ENCODE measurements at places on chromosomes 7 and 10.

GRCh38 chr7:122262246-122262645, 42.3 kb downstream of the FEZF1 start:
- DNase-seq, result no peak

DNA sequence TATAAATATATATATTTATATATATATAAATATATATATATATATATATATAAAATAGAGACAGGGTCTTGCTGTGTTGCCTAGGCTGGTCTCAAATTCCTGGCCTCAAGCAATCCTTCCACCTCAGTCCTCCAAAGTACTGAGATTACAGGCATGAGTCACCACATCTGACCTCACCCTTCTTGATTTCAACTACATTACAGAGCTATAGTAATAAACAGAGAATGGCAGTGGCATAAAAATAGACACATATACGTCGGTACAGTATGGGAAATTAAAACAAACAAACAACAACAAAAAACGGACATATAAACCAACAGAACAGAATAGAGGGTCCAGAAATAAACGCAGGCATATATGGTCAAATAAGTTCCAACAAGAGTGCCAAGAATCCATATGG, 77.6 kb upstream of the PPP1R3A start:
- no peak for DNase-seq

GRCh38 chr10:71263376-71263775, 51.0 kb downstream of the UNC5B start:
- DNase-seq, result no peak

DNA sequence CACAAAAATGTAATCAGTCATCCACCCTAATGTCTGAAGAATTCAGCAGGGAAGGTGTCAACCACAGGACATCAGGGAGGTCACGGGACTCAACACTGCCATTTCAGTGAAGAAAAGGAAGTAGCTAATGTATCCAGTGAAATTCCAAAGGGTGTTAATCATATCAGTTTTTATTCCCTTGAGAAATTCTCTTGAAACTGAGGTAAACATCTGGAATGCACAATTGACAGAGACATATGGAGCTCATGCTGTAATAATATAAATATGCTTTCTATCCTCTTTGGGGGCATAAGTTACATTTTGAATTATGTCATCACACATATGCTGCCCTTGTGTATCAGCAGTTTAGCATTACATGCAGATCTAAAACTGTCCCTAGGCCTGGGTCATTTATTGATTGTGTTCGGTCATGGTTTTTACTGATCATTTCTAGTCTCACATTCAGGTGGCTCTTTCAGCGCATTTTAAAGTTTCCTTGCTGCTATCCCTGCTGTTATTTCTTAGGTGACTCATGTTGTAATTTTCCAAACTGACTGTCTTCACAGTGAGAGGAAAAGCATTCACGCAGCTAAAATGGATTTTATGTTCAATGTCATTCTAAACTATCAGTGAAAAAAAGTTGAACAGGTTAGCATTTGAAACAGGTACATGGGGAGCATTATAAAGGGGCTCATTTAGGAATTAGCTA, 273.9 kb downstream of the TSPAN12 start:
- DNase-seq, result no peak

DNA sequence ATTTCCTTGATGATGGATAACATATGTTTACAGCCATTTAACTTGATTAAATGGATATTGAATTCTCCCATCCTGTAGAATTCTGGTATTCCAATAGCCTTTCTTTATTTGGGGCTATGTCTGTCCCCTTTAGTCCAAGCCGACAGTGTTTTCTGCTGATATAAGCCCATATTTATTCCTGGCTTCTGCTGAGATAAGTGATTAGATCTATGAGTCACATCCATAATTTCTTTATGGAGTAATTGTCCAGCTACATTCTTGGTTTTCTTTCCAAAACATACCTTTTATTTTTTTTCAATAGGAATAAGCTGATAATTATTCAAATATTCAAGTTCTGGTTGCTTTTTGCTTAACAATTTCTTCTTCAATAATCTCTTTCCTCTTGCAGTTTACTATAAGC, 106.7 kb downstream of the NRG3 start:
- DNase-seq, result no peak

- peak; percentile 57 for DNase-seq
Observed at GRCh38 chr10:24617771-24618396, 105.8 kb downstream of the ARHGAP21 start.

DNA sequence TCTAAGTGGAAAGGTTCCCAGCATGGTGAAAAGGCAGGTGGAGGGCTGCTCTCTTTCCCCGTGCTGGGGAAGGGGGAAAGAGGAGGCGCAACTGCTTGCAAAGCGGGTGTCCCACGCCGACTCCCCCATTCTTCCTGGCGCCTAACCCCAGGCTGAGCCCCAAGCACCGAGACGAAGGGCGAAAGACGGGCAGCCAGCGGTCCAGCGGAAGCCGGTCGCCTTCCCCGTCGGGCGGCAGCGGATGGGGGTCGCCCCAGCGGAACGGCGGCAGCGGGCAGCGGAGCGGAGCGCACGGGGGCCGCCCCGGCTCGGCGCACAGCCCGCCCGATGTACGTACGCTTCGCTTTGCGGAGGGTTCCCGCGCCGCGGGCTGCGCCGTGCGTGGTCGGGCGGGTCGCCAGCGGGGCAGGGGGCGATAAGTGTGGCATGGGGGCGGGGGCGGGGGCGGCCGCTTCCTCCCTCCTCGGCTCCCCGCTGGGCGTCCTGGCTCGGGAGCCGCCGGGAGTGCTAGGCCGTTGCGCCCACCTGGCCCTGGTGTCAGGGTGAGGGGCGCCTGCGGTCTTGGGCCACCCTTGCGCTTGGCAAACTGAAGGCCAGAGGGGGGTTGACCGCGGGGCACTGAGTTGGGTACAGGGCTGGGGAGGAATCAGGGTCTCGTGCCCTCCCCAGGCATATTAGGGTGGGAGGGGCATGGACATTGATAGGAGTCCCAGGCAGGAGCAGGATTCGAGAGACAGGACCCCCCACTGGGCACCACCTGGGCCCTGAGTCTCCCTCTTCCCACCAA, 35.2 kb upstream of the HSPB1 start:
- DNase-seq, result peak; percentile 21

GRCh38 chr7:80699045-80699638, 60.7 kb downstream of the CD36 start:
- no peak for DNase-seq

- no peak for DNase-seq
Observed at GRCh38 chr7:601036-601594, 81.5 kb upstream of the PDGFA start.

- DNase-seq, result no peak
Observed at GRCh38 chr10:11255796-11256444, 238.2 kb downstream of the CELF2 start.

DNA sequence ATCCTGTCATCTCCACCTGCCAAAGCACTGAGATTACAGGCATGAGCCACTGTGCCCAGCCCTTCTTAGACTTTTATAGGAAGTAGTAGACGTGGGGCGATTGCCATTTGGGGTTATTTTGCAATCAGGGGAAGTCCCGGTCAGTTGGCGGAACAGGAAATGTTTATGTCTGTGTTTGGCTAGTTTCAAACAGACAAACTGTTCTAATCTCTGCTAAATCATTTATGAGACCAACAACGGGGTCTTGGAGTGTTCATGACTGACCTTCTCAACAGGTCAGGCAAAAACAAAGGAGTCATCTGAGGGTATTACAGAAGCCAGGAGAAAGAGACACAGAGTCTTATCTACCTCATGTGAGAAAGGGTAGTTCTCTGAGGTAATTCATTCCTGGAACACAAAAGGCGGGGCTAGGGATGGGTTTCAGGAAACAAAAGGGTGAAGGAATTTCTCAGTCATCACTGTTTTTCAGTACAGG, 6.6 kb upstream of the TPK1 start:
- peak; percentile 69 for DNase-seq

- DNase-seq, result no peak
Observed at GRCh38 chr7:152011860-152012259, 13.6 kb upstream of the GALNT11 start.

DNA sequence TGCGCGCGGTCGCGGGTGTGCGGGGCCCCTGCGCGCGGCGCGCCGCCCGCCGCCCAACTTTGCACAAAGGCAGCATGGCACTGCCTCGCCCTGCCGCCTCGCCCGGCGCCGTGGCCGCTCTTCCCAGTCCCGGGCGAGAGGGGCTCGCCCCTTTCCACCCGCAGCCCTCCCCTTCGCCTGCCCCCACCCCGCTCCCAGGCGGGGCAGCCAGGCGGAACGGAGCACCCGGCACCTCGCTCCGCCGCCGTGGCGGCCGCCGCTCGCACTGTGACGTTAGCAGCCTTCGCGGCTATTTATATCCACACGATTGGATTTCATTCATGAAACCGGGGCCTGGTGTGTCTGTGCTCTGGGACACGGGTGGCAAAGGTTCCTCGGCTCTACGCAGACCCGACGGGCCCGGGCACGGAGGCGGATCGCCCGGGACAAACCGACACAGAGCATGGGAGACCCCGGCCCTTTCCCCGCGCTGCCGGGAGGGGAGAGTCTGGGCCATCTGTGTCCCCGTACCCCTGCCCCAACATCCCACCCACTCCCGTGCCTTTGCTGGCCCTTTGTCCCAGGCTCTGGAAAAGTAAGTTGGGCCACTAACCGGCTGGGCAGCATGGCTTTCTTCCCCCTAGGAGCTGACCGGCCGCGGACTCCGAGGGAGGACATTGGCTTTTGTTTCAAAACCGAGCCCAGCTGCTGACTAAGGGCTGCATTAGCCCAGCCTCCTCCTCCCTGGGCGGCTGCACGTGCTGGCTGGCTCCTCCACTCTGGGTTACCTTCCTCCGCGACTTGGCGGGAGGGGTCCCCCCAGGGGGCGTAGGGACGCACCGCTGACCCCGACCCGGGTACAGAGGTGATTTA, at the start of gene RHOBTB1:
Gene RHOBTB1, minus strand, starts transcription at position 128 of the 852 bp plus-strand sequence. CDS start 32,643 bp downstream, outside the sequence.
- DNase-seq, result peak; percentile 36

GRCh38 chr10:88525371-88526069, 57.6 kb downstream of the RNLS start:
- DNase-seq, result no peak

- no peak for DNase-seq
Observed at GRCh38 chr10:20254078-20254477, 437.8 kb downstream of the PLXDC2 start.

- DNase-seq, result no peak
Observed at GRCh38 chr10:10490581-10490980, 527.1 kb upstream of the CELF2 start.

- no peak for DNase-seq
Observed at GRCh38 chr10:10826125-10826524, 191.5 kb upstream of the CELF2 start.

- no peak for DNase-seq
Observed at GRCh38 chr7:5357951-5358350, 65.7 kb downstream of the TNRC18 start.

GRCh38 chr10:128124813-128125403, 1.3 kb downstream of the MKI67 start:
- DNase-seq, result no peak

GRCh38 chr7:84182301-84182700, 12.3 kb downstream of the SEMA3A start:
- DNase-seq, result no peak

DNA sequence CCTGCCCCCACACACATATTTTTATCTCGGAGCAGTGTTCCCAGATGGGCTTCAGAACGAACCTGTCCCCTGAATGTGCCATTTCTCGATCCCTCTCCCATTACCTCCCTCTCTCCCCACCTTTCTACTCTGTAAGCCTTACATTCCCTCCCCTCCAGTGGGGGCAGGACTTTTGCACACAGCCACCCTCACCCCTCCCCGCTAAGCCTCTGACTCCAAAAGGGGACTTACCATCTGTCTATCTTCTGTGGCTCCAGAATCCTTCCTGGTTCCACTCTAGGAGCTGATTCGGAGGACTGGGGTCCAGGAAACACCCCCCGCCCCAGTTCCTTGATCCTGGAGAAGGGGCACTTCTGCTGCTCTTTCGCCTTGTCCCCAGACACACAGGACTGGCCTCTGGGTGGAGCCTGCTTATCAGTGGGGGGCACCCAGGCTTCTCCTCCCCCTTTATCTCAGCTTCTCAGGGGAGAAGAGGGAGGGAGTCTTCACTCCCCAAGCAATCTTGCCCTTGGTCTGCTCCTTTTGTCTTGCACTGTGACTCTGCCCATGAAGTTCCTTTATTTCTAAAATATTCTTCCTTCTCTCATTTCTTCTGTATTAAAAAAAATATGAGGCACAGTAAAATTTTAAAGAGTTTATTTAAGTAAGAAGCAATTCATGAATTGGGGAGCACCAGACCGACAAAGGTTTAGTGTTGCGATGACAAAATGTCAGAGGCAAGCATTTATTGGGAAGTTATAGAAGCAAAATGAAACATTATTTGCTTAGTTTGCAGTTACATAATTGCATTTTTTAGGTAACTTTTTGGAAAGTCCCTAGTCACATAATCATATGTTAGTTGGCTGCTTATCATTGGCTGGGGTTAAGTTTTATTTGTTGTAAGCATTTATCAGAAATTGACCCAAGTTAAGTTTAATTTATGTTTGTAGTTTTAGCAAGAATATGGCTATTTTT, at the start of gene KEL:
Gene KEL, minus strand, starts transcription at position 391 of the 954 bp plus-strand sequence. Its CDS starts 157 bp downstream, at position 234.
- DNase-seq, result no peak

- DNase-seq, result peak; percentile 61
Observed at GRCh38 chr10:124917428-124918190, 24.3 kb upstream of the ZRANB1 start.

DNA sequence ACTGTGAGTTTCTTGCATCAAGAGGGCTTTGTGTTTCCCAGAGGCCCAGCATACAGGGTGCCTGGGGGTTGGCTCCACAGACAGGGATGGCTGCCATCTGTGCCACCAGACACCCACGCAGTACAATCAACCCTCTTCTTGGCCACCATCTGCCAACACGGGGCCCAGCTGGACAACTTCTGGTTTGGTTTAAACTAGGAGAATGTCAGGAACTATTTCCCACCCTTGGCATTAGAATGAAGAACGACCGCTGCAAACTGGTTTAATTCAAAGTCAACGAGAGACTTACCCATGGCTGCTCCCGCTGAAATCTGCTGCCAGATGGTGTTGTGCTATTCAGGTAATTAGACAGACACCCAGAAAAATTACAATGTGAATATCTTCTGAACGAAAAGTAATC, 27.8 kb downstream of the NMT2 start:
- no peak for DNase-seq

- DNase-seq, result no peak
Observed at GRCh38 chr10:122876467-122876855, 2.9 kb downstream of the FAM24B start.

DNA sequence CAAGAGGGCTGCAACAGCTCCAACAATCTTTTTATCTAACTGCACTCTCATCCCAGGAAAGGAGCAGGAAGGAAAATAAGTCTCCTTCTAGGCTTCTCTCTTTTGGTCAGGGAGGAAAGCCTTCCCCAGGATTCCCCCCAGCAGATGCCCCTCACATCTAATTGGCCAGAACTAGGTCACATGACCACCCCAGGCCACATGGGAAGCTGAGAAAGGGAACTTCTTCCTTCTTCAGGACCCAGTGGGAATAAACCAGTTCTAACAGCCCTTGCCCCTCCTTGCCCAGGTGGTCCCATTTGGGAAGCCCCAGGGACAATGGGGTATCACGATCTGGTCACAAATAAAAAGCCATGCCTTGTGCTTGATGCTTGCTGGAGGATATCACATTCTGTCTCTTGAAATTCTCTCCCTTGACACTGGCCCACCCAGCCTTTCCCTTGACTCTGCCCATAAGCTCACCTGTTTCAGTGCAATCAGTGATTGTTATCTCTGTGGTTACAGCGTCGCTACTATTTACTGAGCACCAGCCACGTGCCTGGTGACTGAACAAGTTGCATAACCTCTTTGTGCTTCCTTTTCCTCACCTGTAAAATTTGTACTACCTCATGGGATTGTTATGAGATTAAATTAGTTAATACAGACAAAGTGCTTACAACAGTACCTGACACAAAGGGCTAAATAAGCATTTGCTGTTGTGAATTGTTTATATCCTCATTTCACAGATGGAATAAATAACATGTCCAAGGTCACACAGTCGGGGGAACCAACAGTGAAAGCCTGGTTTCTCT, 9.0 kb upstream of the TACR2 start:
- DNase-seq, result no peak

GRCh38 chr7:67738958-67739357, 742.3 kb downstream of the TYW1 start:
- no peak for DNase-seq

Measured in activated CD8-positive, alpha-beta T cell treated with anti-CD3 and anti-CD28 coated beads for 36 hours (primary cell).